ENCODE measurements at places on chromosomes 2 and 18. TPM values are rescaled to one million over a fixed set of nuclear protein-coding genes. Genes with fewer than 3 reads are reported as not detected.
A peak's percentile ranks its signal among the peaks of the same experiment; 100 is the strongest.

FAM110C gene
- total RNA-seq, result 3.3 TPM

SP110 gene
- total RNA-seq, result 46.1 TPM

AMER3 gene
- not detected for total RNA-seq

GRCh38 chr2:216107760-216108159, 1.4 kb upstream of the XRCC5 start:
- DNase-seq, result no peak

DNA sequence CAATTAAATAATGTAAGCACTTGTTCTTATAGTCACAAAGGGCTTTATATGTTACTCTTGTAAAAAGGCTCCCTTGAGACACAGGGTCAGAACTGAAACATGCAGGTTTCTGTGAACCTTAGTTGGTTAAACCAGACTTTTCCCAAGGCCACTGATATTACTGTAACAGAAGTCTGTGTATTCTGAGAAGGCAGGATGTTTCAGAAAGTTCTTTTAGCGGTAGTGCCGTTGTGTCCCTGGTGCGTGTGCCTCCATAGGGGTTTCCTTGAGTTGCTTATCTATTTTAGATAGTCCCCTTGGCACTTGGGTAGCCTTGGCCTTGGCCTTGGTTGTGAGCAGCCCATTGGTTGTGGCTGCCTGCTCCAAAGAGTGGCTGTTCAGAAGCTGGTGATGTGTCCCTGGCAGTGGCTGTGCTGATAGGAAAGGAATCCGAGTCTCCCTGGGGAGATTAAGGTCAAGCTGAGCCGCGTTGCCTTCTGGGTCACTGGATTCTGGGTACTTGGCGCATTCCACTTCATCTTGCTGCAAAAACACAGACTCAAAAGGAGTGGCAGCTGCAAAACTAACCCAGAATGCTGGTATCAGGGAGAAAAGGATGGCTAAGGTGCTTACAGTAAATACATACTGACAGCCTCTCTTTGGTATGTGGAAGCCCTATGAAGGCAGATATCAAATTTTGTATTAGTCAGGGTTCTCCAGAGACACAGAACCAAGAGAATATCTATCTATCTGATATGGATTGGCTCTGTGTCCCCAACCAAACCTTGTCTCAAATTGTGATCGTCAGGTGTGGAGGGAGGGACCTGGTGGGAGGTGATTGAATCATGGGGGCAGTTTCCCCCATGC, 69.7 kb downstream of the FHOD3 start:
- peak; percentile 83 for DNase-seq

GRCh38 chr2:21519412-21519811, 395.6 kb downstream of the TDRD15 start:
- DNase-seq, result no peak

DNA sequence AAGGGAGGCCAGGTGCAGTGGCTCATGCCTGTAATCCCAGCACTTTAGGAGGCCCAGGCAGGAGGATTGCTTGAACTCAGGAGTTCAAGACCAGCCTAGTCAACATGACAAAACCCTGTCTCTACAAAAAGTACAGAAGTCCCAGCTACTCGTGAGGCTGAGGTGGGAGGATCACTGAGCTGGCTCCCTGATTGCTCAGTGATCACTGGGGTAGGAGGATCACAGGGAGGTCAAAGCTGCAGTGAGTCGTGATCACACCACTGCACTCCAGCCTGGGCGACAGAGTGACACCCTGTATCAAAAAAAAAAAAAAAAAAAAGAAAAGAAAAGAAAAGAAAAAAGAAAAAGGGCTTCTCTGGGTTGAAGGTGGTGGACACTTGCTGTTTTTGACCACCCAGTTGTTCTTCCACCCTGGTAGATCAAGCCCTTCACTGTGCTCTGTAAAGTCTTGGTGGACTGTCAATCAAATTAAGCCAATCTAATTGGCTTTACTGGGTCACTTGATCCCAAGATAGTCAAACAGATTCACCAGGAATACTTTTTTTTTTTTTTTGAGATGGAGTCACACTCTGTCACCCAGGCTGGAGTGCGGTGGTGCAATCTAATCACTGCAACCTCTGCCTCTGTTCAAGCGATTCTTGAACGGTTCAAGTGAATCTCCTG, 191.6 kb downstream of the AGPS start:
- no peak for DNase-seq

DNA sequence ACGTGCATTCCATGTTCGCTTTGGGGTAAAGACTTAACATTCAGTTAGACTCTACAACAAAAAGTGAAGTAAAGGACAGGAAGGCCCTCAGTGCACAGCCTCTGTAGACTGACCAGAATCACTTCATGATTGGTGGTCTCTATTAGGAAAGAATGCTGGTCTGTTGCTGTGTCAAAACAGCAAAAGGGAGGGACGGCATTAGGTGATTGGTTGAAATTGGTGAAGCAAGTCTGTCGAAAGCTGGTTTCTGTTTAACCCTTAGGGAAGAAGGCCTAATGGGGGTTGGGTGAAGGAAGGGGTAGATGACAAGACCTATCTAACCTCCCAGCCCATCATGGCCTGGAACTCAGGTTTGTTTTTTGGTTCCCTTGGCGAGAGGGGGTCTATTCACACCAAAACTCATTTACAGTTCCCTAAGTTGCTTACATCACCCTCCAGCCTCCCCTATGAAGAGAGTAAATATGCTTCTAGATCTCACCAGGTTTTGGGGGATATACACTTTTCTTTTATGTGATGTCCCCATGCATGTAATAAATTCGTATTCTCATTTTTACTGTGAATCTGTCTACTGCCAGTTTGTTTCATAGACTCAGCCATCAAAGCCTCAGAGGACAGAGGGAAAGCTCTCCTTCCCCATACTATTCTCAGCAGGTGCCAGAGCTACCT, 65.6 kb downstream of the TMEM17 start:
- DNase-seq, result no peak

GRCh38 chr2:15074751-15075700, 442.5 kb downstream of the LRATD1 start:
- no peak for DNase-seq

- no peak for DNase-seq
These were observed 220.7 kb downstream of the TPGS2 start for GRCh38 chr18:36608107-36608506.

- DNase-seq, result no peak
These were observed 85.0 kb upstream of the FAM237A start for GRCh38 chr2:206557321-206557720.

GRCh38 chr18:38473535-38473934, 907.9 kb upstream of the CELF4 start:
- no peak for DNase-seq
